ENCODE measurements at places on chromosomes 3 and 15. TPM values are rescaled to one million over a fixed set of nuclear protein-coding genes. Genes with fewer than 3 reads are reported as not detected.

PROS1 gene
- total RNA-seq: 9.2 TPM

AP3B2 gene
- 22.0 TPM for total RNA-seq

DNA sequence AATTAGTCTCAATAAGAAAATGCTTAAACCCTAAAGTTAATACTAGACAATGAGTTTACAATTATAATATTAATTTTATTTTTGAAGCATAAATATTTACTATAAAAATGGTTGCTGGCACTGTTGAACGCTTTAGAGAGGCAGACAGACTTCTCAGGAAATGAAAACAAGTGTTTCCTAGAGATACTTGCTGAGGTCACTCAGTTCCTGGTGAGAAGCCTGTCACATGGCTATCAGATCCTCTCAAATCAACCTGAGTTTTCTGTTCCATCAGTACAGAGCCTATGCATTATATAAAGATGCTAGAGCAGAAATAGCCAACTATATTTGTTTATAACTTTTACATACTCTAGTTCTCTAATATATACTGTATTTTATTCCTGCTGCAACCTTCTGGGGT, 109.2 kb downstream of the MYO5A start:
- DNase-seq: no peak

DNA sequence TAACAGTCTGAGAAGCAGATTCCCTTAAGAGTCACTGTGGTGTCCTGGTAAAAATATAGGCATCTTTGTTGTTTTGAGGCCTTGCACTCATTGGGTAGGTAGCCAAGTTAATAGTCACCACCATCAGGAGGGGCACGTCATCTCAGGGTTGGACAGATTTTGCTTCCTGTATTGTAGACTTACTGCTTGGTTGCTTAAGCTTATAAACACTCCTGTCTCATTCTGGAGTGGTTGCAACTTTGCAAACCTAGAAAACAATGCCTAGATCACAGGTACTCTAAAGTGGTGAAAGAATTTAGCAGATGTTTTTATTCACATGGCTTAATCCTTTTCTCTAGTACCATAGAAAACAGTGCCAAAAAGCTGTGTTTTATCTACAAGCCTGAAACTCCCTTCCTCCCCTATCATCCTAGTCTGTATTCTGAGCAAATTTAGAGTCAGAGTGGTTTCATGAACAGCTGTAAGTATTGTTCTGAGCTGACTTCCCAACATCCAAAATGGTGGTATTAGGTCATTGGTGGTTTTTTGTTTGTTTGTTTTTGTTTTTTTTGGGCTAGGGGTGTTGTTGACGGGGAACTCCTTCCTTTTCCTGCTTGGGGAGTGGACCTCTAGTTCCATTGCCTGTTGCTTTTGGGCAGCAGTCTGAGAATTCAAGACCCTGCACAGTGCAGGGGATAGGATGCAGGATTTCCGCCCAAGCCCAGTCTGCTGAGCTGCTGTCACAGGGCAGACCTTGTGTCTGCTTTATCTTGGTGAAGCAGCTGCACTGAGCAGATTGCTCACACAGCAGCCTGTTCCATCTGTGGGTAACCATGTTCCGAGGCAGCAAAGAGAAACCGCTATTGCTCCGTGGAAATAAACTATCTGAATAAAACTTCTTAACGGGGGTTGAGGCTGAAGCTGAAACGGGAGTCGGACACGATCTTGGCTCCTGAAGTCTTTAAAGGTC, 202.0 kb downstream of the AKAP13 start:
- DNase-seq: no peak

DNA sequence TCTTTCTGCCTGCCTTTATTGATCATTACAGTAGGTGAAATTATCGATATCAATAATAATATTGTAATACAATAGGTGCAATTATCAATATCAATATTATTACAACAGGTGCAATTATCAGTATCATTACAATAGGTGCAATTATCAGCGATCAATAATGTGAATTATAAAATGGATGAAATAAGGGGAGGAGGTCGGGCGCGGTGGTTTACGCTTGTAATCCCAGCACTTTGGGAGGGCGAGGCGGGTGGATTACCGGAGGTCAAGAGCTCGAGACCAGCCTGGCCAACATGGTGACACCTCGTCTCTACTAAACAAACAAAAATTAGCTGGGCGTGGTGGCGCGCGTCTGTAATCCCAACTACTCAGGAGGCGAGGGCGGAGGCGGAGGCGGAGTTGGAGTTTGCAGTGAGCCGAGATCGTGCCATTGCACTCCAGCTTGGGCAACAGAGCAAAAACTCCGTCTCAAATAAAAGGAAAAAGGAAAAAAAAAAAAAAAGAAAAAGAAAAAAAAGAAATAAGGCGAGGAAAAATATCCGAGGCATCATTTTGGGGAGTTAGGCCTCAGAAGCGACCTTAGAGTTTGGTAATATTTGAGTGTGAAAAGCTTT, 611 bp upstream of the BNIP2 start:
- peak; percentile 86 for DNase-seq

DNA sequence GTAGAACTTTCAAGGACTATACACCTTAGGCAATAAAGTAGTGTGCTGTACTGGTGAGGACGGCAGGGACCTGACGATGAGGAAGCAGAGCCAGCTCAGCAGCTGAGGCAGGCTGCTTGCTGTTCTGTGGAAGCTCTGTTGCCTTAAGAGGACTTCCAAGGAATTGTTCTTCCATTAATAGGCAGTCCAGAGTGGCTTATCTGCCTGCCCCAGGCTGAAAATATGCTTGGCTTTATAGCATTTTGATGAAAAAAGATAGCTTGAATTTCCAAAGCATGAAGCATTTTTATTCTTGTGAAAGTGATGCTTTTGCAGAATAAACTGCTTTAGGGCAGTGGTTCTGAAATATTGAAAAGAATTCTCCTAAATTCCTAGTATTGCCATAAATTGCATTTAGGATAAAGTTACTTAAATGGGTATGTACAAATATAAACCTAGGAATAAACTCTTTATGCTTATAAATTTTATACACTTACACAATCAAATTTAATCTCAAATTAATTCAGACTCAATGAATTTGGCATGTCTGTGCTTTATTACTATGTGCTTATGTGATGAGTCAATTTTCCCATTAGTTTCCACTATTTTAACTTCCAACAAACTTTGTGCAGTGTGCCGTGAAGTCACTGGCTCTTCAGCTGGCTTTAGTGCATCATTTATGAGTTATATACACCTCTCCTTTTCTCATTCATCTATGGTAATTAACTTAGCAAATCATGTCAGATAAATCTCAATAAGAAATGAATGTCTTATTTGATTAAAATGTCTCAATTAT, 231.0 kb upstream of the RASGRP1 start:
- DNase-seq: no peak

Data from A673 (cell line).